ENCODE measurements at places on chromosomes 6 and 20. TPM values are rescaled to one million over a fixed set of nuclear protein-coding genes. Genes with fewer than 3 reads are reported as not detected.

Gene SLC17A3
- total RNA-seq, result not detected

Gene C2
- 3.7 TPM for total RNA-seq

Gene LRRC1
- 3.3 TPM for total RNA-seq

Gene COQ3
- total RNA-seq, result 12.6 TPM

Gene RIPOR3
- not detected for total RNA-seq

Gene KHDRBS2
- not detected for total RNA-seq

Gene HM13
- 102 TPM for total RNA-seq

Gene AAR2
- total RNA-seq, result 38.4 TPM

Gene KCNK16
- total RNA-seq, result not detected

Gene CCR6
- not detected for total RNA-seq

Gene RIMS4
- total RNA-seq, result under 0.01 TPM

Gene ACSS1
- 21.1 TPM for total RNA-seq

Gene IPCEF1
- total RNA-seq, result 0.36 TPM

Gene CLPSL1
- total RNA-seq, result not detected

Gene NRN1
- not detected for total RNA-seq

Gene HLA-DRB5
- total RNA-seq, result 8.4 TPM

Gene FAM229B
- 9.3 TPM for total RNA-seq

Gene BANF2
- total RNA-seq, result not detected
